GM12865 (cell line): ENCODE measurements at places on chromosomes 13 and 19.

DNA sequence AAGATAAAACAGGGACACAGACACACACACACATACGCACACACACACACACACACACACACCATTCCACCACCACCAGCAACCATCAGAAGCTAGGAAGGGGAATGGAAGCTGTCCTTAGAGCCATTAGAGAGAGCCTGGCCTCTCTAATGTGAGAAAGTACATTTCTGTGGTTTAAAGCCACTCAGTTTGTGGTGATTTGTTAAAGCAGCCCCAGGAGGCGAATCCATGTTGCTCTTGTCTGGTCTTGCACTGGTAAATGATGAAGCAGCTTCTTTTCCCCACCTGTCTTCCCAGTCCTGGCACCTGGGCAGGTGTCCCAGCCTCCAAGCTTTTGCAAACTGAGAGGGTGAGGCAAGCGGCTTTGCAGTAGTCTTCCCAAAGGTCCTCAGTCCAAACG is 118.9 kb upstream of the KL start:
- DNase-seq, result no peak

DNA sequence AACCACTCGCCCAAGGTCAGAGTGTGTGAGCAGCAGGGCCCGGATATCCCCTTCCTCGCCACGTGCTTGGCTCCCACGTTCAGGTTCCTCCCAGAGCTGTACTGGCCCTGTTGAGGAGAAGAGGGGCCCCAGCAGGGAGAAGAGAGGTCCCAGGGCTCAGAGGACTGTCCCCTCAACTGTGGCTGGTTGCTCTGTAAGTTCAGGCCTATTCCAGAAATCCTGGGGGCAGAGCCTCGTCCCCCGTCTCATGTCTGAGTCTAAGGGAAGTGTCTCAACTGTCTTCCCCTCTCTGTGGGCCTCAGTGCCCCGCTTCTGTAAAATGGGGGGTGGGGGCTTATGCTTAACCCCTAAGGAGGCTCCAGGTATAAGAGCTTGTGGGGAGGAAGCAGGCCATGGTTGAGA is 3.9 kb downstream of the PPP5C start:
- DNase-seq, result peak; percentile 78

- no peak for DNase-seq
Observed at GRCh38 chr19:33722456-33723239, 74.0 kb upstream of the KCTD15 start.

GRCh38 chr19:21023901-21024300 is 3.4 kb downstream of the ZNF430 start:
- DNase-seq, result no peak

GRCh38 chr13:113759525-113760137 is 605 bp downstream of the TMEM255B start:
- DNase-seq, result no peak

DNA sequence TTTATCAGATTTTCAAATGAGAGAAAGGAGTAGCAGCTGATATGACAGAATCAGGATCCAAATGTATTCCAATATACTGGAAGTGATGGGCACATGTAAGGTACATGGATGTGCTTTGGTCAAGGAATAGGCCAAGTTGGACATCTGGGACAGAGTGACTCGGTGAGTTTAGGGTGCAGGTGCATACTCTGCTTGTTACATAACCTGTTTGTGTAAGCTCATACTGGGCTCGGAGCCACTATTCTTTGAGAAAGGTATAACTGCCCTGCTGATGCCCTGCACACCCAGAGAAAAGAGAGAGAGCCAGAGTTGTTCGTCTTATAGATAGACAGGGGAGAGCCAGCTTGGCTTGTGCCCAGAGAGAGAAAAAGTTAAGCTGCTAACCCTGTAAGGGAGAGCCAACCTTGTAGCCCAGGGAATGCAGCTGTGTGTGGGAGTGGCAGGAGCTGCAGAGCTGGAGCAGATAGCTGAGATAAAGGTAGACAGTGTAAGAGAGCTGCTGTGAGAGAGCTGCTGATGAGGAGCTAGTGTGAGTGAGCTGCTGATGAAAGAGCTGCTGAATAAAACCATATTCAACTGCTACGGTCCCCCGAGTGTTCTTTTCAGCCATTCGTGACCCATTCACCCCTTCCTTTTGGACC is 40.7 kb upstream of the N4BP2L1 start:
- no peak for DNase-seq

DNA sequence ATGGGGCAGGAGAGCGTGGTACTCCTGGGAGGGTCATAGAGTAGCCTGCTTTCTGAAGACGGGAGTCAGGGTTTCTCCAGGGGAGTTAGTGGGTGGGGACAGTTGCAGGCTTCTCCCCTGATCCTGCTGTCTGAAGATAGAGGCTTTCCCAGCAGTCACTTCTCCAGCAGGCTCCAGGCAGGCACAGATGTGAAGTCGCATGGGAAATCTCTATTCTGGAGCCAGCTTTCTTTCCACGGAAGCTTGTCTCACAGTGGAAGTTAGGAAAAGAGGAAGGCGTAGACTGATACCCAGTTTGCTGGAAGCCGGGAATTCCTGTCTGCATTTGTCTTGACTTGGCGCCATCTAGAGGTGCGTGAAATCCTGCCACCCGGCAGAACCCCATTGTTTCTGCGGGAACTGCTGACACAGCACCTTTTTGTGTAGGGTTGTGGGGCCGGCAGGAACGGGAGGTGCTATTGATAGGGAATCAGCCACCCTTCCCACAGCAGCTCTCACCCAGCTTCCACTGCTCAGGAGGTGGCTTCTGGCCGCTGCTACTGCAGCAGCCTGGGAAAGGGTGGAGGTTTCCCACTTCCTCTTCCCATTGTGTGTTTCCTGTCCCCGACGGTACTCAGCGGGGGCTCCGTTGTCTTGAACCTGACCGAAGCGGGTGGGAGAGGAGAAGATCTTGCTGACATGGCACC is 28.5 kb upstream of the NPAS1 start:
- peak; percentile 70 for DNase-seq
